ENCODE measurements at places on chromosomes 13 and 19.

- no peak for DNase-seq
Observed at GRCh38 chr19:32822916-32823746, 46.4 kb downstream of the SLC7A9 start.

GRCh38 chr13:103405297-103405696, 339.1 kb upstream of the SLC10A2 start:
- no peak for DNase-seq

- no peak for DNase-seq
Observed at GRCh38 chr13:99030326-99030725, 52.5 kb upstream of the DOCK9 start.

DNA sequence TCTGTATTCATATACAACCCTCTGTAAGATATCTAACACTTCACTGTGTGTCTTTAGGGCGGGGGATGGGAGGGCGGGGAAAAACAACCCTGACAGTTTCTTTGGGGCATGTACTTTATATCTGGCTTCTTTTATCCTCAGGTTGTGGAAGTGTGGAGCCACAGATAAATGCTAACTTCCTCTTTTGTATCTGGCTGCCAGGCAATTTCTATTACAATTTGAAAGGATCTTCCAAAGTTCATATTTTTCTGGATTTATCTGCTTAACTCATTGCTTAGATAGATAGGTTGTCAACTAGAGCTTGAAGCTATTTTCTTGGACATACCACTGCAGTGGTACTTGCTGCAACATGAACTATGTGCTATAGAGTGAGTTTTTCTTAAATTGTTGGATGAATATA, 393.0 kb downstream of the LMO7 start:
- DNase-seq: no peak

- DNase-seq: peak; percentile 75
Observed at GRCh38 chr13:29362849-29363604, 232.5 kb downstream of the SLC7A1 start.

DNA sequence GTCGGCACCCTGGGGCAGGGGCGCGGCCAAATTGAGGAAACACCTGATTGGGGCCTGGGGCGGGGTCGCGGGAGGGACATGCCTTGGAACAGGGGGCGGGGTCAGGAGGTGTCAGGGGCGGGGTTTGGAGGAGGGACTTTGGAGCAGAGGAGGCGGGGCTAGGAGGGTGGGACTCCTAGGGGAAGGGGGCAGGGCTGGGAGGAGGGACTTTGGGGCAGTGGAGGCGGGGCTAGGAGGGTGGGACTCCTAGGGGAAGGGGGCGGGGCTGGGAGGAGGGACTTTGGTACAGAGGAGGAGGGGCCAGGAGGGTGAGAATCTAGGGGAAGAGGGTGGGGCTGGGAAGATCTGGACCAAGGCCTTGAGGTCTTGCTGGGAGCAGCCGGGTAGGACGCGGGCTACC, 21.9 kb downstream of the GRIN2D start:
- DNase-seq: no peak

DNA sequence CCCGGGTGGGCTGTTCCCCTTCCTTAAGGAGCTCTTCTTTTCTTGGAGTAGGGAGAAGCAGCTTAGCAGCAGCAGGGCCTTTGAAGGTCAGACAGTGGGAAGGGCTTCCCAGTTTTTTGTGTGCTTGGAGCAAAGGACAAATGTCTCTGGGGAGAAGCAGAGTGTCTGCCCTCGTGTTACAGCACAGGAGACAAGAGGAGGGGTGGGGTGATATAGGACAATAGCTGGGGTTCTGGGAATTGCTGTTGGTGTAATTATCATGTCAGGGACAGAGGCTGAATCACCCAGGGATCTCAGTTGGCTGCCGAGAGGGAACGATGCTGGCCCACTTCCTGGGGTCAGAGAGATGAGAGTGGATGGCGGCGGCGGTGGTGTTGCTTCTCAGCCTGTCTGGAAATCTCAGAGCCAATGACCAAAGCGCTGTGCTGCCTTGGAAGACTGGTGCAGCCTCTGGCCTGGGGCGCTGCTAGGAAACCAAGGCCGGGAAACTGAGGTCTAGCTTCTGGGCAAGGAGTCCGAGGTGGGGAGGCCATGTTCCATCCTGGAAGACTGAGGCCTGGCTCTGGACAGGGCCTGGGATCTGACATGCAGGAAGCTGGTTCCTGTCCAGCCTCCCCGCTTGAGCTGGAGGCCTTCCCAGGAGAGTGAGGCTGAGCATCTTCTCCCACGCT, 1.2 kb downstream of the INAFM1 start:
- no peak for DNase-seq

DNA sequence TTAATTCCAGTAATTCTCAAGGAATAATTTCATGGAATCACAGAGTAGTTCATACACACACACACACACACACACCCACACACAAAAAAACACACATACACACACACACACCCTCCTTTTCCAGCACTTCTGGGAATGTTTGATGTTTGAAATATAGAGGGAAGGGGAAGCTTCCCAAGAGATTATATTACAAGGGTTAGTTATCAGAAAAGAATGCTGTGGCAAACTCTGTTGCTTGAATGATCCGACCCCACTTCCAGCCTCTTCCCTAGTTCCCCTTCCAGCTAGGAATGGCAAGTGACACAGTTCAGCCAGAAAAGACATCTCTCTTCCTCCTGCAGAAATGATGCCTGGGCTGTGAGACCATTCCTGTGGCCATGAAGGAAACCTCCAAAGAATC, 49.9 kb downstream of the KCTD12 start:
- no peak for DNase-seq

DNA sequence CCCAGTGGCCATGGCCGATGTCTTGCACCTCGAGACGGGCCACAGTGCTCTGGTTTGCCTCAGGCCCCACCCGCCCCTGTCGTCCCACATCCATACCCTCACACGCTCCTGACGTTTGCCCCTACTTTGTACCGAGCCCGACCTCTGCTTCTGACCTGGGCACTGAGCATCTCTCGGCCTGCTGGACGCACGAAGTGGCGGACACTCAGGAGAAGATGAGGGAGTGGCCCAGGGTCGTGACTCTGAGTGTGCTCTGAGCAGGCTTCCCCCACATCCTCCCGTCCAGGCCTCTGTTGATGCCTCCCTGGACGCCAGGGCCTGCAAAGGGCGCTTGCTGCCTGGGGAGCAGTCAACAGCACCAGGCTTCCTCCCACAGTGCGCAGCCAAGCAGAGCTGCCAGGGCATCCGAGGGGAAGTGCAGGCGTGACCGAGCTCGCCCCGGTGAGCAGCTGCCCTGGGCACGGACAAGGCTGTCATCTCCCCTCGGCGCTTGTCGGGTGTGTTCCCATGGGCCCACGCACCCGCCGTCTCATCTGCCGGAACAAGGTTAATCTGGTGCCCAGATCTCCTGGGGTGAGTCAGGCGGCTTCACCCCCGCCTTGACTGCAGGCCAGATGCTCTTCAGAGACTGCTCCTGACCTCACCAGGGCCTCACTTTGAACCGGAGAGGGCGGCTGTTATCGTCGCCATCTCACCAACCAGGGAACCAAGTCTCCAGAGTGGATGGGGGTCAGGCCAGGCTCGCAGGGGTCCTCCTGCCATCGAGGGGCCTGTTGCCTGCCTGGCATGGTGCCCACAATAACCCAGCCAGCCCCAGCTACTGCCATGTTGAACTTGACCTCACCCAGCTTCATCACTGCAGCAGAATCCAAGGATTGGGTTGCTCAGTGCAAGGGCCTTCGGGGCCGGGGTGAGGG, 27.2 kb downstream of the COMP start:
- DNase-seq: no peak

DNA sequence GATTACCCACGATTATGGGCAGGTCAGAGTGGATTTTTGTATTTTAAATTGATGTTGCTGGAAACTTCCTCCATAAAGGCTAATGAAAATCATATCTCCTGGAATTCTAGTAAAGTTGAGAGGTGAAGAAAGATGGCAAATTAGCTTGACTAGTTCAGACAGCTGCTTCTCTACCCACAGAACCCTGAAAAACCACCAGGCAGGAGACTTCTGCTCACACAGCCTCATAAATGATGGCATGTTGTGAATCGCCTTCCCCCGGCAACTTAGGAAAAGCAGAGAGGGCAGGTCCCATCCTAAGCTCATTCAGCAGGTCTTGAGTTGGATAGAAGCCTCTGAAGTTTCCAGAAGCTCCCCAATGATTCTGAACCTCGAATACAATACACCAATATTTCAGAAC, 87.6 kb upstream of the SLC7A1 start:
- DNase-seq: no peak

- DNase-seq: no peak
Observed at GRCh38 chr13:112233256-112233655, 142.9 kb upstream of the SPACA7 start.

DNA sequence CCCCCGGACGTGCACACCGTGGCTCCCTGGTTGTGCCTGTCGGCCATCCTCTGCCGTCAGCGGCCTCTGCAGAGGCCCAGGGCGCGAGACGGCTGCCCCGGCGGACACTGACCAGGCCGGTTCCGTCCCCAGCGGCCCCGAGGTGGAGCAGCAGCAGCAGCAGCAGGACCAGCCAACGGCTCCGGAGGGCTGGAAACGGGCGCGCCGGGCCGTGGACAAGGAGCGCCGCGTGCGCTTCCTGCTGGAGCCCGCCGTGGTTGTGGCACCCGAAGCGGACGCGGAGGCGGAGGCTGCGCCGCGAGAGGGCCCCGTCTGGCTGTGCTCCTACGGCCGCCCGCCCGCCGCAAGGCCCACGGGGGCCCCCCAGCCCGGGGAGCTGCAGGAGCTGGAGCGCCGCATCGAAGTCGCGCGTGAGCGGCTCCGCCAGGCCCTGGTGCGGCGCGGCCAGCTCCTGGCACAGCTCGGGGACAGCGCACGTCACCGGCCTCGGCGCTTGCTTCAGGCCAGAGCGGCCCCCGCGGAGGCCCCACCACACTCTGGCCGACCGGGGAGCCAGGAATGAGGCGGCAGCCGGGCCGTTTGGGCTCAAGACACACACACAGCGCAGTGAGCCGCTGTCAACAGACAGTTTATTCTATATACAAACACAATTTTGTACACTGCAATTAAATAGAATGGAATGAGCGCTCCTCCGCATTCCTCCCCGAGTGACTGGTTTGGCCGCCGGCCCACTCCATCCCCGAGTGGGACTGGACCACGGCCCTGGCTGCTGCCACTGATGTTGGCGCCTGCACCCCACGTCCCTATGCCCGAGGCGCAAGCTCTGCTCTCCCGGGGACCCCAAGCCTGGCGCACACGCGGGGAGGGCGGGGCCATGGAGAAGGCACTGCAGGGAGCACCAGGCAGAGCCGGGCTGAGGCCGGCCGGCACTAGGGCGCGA, 9.1 kb downstream of the GRIN3B start:
- no peak for DNase-seq

DNA sequence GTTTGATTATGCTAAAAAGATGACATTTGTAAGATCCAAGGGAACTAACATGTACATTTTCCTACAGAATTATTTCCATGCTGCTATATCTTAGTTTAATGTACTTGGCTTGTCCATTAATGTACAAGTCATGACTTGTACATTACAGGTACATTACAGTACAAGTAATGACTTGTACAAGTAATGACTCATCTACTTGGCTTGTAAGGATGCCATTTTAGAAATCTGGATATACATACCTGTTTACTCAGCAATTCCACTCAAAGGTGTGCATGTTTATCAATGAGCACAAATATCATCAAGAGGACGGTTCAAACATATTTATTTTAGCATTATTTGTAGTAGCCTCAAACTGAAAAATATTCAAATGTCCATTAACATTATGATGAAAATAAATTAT, 87.0 kb upstream of the TRPC4 start:
- no peak for DNase-seq

DNA sequence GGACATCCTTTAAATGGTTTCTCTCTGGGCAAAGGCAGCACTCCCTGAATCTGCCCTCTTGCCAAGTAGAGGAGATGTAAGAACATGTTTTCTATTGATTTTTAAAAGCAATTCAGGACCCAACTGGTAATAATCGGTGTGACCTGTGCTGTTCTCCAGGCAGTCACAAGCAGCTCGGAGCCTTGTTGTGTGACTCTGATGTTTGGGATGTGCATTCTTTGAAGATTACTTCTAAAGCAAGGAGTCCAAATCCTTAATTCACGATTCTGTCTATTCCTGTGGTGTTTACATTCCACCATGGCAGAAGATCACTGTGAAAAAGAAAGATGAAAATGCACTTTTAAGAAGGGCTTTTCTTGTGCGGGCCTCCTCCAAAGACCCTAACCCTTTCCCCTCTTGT, 122.3 kb upstream of the ZNF536 start:
- no peak for DNase-seq

- no peak for DNase-seq
Observed at GRCh38 chr13:43850873-43851272, 28.7 kb downstream of the CCDC122 start.

DNA sequence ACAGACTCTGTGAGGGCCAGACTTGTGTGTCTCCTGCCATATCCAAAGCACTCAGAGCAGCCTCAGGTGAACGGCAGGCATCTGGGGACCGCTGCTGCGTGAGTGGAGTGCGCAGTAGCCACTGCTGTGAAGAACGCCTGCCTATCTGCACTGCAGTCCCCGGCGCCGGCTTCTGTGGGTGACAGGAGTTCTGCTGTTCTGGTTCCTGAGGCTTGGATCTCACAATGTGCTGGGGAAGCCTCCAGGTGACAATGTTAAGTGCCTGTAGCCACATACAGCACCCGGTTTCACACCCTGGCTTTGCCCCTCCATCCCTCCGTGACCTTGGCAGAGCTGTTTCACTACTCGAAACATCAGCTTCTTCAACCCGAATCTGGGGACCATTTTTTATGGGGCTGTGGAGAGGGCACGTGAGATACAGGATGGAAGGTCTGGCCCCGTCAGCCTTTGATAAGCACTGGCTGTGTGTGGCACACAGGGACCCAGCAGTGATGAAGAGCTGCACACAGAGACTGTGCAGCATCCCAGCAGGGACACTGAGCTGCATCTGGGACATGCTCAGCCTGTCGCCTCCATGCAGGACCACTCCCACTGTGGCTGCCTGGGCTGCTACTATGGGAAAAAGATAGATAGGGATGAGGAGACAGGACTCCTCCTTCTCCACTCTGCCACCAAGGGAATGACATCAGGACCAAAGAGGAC, 28.3 kb downstream of the ELAVL1 start:
- no peak for DNase-seq

DNA sequence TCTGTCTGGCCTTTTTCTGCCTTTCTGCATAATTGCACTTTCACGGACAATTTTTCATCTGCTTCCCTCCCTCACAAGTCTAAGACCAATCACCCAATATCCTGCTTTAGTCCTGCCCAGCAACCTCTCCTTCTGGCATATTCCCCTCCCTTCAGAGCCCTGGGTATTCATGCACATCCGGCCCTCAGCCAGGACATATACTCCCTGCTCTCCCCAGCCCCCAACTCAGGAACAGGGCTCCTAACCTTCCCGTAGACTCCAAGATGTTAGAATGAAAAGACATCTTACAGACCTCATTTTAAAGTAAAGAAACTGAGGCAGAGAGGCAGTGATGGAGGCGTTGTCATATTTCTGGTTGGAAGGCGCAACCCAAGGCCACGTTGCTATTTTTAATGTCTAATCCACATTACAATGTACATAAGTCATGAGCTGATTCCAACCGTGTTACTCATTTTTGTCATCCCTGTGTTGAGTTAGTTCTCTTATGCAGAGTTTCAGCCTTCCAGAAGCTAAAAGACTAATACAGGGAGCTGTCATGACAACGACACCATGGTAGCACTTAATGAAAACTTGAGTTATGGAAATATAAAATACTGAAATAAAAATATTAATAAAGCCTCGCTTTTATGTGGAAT, 209.2 kb downstream of the TSHZ3 start:
- no peak for DNase-seq

Measured in cerebellum (tissue), 4 donors.